ENCODE measurements at places on chromosomes 13 and 19.

DNA sequence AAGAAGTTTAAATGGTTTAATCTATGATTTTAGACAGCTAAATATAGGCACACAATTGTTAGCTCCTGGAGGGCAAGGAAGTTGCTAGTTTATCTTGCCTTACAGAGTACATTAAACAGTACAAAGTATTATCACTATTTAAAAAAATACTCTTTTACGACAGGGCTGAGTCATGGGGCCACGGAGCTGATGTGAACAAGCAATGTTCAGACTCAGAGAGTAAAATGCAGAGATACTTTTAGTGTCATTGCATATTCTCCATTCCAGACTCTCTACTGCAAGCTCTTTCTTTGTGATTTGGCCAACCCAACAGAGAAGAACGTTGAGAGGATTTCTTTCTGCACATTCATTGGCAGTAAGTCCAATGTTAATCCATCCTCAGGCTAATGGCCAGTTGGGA lies 352.4 kb downstream of the SPRY2 start:
- DNase-seq: no peak

- DNase-seq: no peak
These were observed 30.1 kb upstream of the FFAR2 start for GRCh38 chr19:35417713-35418534.

DNA sequence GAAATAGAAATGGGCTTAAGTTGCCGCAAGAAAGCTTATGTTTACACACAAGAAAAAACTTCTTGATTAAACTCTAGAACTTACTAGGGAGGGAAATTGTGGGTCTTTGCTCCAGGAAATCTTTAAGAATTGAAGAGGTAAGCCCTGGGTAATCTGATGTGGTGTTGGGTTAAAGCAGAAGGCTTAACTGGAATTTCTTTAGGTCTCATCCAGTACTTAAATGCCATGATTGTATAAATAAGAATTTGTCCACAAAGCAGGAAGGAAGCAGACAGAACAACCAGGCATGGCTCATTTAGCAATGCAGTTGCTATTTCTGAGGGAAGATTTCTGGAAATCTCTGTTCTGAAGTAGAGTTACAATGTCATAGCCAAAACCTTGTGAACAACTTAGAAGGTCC lies 360.4 kb downstream of the KLF5 start:
- DNase-seq: no peak

DNA sequence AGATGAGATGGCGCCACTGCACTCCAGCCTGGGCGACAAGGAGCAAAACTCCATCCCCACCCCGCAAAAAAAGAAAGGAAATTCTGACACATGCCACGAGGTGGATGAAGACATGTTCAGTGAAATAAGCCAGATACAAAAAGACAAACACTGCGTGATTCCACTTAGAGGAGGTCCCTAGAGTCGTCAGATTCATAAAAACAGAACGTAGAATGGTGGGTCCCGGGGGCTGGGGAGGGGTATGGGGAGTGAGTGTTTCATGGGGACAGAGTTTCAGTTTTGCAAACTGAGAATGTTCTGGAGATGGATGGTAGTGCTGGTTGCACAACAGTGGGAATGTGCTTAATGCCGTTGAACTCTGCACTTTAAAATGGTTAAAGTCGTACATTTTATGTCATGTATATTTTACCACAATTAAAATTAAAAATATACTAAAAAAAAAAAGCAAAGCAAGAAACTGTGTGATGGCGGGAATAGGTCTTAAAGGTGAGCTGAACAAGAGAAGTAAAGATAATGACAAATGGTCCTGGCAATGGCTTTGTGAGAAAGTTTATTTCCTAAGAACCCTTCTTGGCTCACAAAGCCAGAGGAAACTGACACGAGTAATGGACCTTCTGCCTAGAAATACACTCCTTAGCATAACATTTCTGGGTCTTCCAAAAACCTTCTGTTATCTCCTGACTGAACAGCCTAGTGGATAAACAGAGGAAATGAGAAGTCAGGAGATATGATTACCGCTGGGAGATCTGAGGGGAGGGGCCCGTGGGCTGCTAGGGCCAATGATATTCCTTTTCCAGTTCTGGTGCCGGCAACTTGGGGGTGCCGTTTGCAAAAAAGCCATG lies 4.2 kb upstream of the SPC24 start:
- no peak for DNase-seq

- DNase-seq: no peak
These were observed 36.7 kb downstream of the CAPN12 start for GRCh38 chr19:38707512-38708114.

GRCh38 chr13:114147803-114148520 lies 15.5 kb upstream of the RASA3 start:
- no peak for DNase-seq

DNA sequence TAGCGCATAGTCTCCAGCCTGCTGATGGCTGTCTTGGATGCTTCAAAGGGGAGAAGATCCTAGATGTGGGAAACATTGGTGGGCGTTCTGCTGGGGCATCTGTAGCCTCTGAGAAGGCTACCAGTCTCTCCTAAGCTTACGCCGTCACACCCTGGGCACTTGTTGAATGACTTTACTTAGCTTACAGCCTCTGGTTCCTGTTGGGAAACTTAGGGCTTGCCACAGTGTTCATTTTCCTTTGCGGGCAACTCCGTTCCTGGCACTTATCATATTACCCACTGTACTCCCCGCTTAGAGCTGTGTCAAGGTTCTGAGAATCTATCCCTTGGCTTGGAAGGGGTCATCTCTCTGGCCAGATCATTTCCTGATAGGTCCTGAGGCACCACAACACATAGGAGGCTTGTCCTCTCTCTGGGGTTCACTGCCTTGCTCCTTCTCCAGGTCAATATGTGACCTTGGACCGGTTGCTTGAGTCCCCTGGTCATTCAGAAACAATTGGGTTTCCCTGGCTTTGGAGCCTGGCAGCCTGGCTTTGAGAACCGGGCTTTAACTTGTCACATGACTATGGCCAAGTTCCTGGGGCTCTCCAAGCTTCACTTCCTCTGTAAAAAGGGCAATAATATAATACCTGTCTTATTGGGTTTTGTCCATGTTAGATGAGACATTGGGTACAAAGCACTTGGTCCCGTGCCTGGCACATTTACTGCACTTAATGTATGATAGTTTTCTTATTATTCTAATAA lies 20.5 kb upstream of the ALOX5AP start:
- DNase-seq: no peak

DNA sequence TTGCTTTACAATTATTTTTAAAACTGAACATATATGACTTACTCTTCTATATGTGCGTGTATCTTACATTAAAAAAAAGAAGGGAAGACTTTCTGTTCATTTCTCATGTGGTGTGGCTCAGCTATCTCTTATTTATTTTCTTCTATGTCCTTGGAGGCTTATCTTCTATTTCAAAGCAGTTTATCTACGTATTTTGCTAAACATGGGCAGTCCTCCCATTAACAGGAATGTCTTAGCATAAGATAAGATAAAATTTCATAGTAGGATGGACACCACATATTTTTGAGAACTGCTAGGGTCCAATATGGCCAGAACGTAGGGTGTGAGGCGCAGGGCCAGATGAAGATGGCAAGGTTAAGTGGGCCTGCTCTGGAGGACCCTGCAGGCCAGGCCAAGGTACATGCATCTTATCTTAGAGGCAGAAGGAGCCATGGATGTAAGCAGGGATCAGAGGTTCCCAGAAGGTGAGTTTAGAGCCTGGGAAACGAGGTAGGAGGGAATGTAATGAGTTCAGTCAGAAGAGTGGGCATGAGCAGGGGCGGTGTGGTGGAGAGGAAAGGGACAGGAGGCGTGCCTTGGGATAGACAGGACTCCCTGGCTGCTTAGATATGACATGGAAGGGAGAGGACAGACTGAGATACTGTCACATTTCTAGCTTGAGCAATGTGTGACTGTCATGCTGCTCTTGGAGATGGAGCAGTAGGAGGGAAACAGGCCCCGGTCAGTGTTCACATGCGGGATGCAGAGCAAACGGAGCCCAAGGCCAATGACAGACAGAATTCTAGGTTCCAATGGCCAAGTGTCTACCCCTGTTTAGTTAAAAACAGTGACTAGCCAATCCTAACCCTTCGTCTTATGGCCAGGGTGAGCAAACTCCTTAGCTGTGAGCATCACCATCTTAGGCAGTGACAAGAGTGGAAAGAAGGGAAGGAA lies 68.6 kb upstream of the MEDAG start:
- DNase-seq: no peak

- peak; percentile 14 for DNase-seq
These were observed 114.4 kb downstream of the ZDHHC20 start for GRCh38 chr13:21344662-21345176.

GRCh38 chr13:71499944-71500514 lies 367.0 kb downstream of the DACH1 start:
- no peak for DNase-seq

- no peak for DNase-seq
These were observed 2.8 kb upstream of the ARL11 start for GRCh38 chr13:49625392-49626079.

DNA sequence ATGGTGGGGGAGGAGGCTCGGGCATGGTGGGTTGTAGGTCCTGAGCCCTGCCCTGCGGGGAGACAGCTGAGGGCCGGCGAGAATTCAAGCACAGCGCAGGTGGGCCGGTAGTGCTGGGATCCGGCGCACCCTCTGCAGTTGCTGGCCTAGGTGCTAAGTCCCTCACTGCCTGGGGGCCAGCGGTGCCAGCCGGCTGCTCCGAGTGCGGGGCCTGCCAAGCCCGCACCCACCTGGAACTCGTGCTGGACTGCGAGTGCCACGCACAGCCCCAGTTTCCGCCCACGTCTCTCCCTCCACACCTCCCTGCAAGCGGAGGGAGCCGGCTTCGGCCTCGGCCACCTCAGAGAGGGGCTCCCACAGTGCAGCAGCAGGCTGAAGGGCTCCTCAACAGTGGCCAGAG lies 33.7 kb downstream of the EEF1AKMT1 start:
- no peak for DNase-seq

DNA sequence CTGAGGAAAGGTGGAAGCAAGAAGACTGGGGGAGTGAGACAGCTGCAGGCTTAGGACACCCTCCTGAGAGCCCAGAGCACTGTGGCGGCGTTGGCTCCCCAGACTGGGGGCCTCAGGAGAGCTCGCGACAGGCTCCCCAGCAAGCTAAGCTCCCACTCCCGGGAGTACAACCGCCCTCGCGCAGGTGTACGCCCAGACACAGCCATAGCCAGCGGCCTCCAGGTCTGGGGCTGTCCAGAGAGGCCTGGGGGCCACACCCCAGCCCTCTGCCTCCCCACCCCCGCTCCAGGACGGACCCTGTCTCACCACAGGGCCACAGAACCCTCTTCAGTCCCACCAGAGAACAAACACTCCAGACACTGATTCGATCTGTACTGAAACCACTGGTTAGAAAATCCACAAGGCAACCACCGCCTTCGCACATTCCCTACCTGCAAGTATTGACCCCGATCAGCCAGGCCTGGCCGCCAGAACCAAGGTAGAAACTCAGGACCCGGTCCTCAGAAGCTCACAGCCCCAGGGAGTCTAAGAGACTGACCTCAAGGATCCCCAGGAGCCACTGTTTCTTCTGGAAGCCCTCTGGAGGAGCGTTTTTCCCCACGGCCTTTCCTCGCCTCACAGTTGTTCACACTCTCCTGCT lies 16.3 kb downstream of the ZIC5 start:
- no peak for DNase-seq

DNA sequence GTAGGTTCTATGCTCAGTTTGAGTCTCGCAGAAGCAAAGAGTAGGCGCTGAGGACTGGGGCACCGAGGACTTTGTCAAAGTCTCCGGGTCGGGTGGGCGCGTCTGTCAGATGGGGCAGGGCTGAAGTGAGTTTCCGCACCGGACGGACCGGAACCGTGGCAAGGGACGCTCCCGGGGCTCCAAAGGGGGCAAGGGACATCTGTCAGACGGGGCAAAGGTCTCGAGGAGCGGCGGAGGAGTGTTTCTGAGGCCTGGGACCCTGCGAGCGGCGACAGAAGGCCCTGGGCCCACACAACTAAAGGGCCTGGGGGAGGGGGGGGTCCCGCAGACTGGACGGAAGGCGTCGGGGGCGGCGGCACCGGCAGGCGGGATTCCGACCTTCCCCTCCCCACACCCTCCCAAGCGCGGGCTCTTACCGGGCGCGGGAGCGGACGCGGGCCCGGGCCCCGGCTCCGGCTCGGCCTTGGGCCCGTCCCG lies 13.3 kb upstream of the AKAP8L start:
- DNase-seq: peak; percentile 48

DNA sequence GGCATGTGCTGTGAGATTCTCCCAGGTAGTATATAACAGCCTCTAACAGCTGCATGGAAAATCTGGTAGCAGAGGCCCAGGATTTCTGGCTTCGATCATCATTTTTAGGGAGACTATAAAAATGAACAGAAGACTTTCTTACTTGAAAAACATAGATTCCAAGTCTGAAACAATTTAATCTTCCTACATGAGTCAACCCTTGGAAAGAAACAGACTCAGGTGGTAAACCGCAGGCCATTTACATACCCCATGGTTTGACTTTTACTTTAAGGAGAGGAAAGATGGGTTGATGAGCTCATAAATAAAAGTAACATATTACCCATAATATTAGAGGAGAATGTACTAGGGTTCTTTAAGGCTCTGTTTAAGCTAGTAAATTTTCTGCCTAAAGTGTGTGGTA lies 121.6 kb downstream of the CYSLTR2 start:
- DNase-seq: no peak

GRCh38 chr19:46218160-46218559 lies 11.4 kb upstream of the IGFL1 start:
- DNase-seq: peak; percentile 26

GRCh38 chr19:38522915-38523314 lies 89.4 kb downstream of the RYR1 start:
- DNase-seq: no peak

GRCh38 chr13:20825477-20825875 lies 51.7 kb upstream of the EEF1AKMT1 start:
- no peak for DNase-seq

GRCh38 chr19:8688930-8689329 lies 9.7 kb downstream of the ACTL9 start:
- no peak for DNase-seq

GRCh38 chr19:919199-920050 lies 2.3 kb downstream of the KISS1R start:
- peak; percentile 27 for DNase-seq

DNA sequence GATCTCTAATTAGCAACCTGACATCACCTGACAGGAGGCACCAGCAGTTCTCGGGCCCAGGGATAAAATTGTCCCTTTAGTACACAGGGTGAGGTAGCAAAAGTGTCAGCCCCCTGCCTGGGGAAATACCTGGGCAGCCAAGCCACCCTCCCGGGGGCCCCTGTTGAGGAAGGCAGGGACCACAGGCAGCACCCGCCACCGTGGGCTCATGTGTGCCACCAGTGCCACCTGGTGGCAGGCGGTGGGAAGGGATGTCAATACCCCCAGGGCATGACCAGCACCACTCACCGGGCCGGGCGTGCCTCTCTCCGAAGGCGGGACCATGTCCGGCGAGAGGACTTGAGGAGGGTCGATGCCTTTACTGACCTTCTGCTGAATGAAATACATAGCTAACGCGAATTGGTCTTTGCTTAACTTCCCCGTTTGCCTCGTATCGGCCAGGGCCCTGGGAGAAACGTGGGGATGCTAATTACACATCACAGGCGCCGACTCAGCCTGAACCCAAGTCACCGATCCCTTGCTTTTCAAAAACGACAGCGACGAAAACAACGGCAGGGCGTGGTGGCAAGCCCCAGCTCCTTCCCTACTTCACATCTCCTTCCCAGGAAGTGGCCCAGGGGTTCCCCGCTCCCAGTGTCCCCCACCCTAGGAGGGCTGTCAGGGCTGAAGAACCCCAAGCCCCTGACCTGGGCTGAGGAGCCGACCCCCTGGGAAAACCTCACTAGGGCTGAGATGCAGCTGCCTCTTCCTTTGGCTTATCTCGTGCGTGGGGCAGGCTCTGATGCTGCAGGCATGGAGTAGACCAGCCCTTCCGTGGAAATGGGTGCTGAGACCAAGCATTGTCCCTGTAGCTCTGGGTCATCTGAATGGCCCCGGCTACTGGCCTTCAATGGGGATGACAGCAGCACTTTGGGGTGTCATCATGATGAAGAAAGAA lies 53.8 kb downstream of the EPS15L1 start:
- DNase-seq: peak; percentile 66

GRCh38 chr19:45809643-45810159 lies 5.4 kb downstream of the RSPH6A start:
- DNase-seq: no peak

Measured in stimulated activated CD4-positive, alpha-beta T cell treated with anti-CD3 and anti-CD28 coated beads, Interleukin-4, amount 100 ng/mL, for 24 hours (primary cell).